GM06990 (cell line): ENCODE measurements at places on chromosomes 12 and 14.

DNA sequence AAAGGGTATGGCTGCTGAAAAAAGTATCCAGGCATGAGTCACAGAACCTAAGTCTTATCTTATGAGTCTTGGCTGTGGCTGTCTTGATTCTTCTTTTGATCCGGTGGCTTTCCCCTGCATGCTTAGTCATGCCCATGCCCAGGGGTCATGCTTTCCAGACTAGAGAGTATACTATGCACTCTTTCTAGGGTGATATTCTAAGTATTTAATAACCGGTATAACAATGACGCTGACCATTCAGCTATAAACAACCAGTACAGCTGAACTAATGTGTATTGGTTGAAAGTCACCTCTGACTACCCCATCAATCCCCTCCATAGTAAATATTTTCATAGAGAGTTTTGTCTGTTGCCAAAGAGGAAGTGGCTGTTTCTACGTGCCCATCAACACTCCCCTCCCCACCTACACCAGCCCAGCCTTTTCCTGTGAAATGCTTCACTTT, 34.7 kb upstream of the NRXN3 start:
- no peak for DNase-seq

DNA sequence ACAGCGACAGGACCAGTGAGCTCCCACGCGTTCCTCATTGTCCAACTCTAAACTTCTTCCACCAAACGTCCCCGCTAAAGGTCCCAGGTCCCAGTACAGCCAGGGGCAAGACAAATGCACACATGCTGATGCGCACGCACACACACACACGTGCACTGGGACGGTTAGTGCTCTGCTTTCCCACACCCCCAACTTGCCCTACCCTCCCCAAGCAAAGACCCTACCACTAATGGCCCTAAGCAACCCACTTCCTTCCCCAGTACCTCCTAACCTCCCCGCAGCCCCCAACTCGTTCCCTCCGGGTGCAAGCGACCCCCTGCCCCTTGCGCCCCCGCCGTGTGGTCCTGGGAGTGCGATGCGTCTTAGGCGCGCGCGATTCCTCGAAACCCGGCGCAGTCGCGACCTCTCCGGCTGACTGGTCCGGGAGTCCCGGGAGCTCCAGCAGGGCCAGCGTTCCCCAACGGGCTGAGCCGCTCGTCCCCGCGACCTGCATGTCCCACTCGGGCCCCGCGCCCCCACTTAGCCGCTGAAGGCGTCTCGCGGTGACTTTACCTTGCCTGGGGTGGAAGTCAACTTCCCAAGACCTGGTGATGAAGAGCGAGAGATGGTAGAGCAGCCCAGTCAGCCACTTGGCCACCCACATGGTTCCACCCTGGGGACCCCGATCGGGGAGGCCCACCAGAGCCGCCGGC, 578 bp downstream of the ADAMTS20 start:
- no peak for DNase-seq

DNA sequence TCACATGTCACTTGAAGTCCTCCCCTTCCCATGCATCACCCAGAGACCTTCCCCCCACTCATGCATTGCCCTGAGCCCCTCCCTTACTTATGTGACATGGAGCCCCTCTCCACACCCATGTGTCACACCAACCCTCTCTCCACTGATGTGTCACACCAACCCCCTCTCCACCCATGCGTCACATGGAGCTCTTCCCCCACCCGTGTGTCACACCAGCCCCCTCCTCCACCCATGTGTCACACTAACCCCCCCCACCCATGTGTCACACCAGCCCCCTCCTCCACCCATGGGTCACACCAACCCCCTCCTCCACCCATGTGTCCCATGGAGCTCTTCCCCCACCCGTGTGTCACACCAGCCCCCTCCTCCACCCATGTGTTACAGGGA, 30.4 kb downstream of the RTL1 start:
- DNase-seq, result no peak

DNA sequence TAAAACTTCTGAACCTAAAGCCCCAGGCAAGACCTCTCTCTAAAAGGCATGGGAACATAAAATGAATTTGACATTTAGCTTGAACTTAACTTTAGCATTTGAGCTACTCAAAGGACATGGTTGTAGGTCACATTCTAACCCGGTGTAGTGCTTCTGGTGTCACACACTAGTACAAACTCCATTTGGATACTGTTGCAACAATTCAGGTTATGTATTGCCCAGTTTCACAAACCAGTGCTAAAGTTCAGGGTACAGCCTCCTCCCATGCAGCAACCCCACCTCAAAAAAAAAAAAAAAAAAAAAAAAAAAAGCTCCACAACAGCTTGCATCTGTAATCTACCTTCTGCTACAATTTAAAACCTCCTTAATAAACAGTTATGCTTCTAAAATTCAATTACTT, 7.8 kb downstream of the PPTC7 start:
- DNase-seq, result no peak

- DNase-seq, result no peak
Observed at GRCh38 chr12:81297601-81298000, 219.7 kb downstream of the ACSS3 start.

- DNase-seq, result no peak
Observed at GRCh38 chr12:89080793-89081465, 271.4 kb downstream of the DUSP6 start.

- DNase-seq, result no peak
Observed at GRCh38 chr12:15346488-15346887, 24.2 kb downstream of the PTPRO start.

DNA sequence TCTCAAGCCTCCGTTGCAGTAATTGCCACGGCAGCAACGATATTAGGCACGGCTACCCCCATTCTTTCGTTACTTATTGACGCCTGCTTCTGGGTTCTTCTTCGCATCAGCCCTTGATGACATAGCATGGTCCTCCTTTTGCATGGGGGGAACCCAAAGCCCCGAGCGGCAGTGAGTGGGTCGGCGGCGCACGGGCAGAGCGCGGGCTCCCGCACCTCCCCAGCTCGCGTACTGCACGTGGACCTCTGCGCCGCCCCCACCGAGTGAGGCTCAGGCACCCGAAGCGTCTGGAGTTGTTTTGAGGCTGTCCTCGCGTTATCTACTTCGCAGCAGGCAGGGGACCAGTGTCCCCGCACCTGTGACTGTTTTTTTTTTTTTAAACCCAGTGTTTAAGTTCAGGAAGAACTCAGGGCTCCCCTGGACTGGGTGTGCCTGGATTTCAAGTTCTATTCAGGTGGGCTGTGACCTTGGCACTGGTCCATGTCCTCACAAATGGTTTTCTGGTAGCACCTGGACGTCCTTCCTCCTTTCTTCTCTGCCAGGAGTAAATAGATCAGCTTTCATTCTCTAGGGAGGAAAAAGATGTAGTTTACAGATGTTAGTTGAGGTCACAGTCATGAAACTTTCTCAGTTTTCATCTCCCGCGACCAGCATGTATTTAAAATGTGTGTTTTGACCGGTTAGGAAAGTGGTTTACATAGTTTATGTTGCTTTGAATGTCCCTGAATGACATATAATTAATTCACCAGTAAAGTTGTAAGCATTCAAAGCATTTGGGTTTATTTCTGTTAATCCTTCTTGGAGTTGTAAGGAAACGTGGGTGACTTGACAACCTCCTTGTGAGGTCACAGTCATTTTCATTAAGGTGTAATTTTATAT, 1.4 kb upstream of the FOXN4 start:
- no peak for DNase-seq

DNA sequence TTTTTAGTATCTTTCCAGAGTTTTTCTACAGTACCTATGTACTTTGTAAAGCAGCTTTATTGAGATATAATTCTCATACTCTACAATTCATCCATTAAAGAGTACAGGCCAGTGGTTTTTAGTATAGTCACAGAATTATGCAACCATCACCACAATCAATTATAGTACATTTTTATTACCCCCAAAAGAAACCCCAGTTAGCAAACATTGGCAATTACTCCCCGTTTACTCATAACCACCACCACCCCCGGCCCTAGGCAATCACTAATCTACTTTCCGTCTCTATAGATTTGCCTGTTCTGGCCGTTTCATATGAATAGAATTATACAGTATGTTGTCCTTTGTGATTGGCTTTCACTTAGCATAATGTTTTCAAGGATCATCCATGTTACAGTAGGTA, 119.8 kb downstream of the KICS2 start:
- DNase-seq, result no peak

DNA sequence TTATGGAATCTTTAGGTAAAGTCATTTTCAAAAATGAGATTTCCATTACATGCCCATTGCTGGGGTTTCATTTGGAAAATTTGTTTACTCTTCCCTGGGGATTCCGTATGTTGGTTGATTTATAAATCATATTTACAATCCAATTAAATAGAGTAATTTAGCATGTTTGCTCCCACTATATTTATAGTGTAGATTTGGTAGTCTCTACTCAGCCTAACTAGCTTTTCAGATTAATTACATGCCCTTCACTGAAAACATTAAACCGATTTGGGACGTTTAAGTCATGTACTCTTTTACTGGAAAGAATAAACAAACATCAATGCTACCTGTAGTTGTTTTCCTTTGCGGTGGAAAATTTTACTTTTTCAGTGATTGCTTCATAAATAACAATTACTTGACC, 10.4 kb downstream of the PAX9 start:
- DNase-seq, result no peak

DNA sequence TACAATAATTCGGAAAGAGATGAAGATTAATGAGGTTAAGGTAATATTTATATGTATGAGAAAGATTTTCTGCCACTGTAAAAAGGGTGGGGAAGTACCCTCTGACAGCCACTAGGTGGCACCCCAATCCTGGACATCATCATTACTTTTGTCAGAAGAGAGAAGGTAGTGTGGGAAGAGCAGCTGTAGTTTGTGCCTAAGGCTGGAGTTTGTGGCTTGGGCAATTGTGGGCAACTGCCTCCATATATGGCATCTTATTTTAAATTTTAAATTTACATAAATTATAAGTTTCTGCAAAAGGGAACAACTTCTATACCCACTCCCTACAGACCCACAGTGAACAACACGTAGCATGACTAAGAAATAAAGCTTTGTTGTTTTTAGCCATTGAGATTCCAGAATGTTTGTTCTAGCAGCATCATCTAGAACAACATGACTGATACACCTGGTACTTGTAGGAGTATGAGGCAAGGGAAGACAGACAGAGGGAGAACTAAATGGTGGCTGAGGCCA, 34.4 kb upstream of the SYCP3 start:
- DNase-seq, result peak; percentile 23

- DNase-seq, result no peak
Observed at GRCh38 chr14:81285245-81285644, 64.5 kb upstream of the GTF2A1 start.

- DNase-seq, result no peak
Observed at GRCh38 chr14:35366056-35366451, 38.5 kb downstream of the NFKBIA start.

DNA sequence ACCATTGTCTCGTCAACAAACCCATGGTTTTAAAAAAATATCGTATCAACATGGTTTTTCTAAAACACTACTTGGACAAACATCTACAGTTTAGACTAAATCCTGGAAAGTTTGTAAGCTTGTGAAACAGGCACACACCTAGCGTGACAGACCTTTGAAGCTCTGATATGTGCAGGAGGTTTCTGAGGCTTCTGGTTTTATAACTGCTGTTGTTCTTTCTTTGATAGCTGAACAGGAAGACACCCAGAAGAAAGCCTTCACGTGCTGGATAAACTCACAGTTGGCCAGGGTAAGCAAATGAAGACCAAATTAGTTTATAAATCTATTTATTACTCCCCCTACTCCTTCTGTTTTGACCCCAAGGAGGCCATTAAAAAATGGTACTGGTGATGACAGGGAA, 87.6 kb downstream of the SYNE2 start:
- DNase-seq, result no peak

- no peak for DNase-seq
Observed at GRCh38 chr12:119198440-119198839, 19.7 kb downstream of the HSPB8 start.

DNA sequence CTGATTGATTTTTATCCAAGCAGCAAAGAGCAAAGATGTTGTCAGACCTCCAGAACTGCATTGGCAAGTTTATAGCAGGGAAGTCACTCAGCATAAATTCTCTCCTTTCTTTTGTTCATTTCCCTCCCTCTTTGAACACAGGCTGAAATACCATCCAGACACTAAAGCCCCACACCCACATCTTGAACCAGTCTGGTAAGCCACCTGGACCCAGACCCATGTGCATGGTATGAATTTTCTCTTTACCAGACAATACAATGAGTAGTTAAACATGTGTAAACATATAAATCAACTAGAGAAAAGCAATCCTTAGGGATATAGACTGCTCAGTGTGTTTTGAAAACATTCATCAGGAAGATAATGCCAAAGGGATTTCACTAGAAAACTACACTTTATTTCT, 488.3 kb upstream of the FLRT2 start:
- no peak for DNase-seq

DNA sequence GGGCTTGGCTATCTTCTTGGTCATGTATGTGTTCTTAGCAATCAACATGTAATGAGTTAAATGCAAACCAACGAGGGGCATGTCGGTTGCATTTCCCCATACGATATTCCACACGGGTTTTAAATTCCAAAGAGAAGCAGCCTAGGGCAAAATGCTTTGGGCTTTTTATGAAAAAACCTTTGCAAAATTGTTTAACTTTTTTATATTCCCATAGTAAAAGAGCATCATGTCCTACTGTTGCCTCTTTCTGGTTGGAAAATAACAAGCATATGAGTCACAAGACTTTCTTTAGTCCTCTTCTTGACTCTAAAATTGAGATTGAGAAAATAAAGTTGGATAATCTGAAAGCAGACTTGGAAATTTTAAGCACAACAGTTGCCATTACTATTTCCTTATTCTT, 3.8 kb upstream of the DIO2 start:
- DNase-seq, result no peak

DNA sequence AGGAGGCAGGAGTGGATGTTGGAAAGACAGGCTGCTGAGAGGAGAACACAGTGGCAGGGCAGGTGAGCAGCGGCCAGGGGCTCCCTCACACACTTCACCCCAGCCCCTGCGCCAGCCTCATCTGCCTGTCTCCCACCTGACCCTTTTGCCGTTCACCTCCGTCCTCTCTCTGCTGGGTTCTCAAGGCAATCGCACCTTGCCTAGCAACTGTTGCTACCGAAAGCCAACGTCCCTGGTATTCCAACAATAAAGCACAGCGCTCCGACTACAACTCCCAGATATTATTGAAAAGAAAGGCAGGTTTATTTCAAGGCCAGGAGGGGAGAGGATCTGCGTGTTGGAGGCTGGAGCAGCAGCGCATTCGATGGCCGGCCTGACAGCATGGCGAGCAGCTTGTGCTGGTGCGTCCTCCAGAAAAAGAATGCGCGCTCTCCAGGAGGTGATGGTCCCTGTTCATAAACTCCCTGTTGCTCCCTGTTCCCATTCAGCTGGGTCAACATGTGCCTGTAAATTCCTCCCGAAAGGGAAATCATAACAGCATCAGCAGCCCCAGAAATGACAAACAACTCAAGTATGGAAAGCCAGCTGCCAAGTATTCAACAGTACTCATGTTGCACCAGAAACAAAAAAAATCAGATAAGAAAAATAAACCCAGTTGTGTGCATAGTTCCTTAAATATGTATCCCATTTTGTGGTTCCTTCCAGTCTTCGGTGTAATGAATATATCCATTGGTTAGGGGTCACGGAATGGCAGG, 153.0 kb upstream of the DIO3 start:
- DNase-seq, result no peak
